ENCODE measurements at places on chromosomes 3 and 15.
A peak's percentile ranks its signal among the peaks of the same experiment; 100 is the strongest.

DNA sequence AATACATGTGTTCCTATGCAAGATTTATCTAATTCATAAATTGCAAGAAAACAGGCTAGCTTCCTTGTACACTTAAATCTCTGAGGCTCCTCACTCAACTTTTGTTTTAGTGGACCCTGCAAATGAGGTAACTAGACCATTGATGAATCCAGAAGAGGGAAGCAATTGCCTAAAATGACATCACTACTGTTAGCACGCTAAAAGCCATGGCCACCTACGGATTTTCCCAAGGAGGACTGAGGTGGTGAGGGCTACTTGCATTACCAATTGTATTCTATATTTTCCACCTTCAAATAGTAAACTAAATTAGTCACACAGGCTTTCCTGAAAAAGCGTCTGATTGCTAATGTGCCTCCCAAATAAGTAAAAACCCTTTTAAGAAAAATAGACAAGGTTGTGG is 140.7 kb downstream of the GADL1 start:
- DNase-seq, result no peak

DNA sequence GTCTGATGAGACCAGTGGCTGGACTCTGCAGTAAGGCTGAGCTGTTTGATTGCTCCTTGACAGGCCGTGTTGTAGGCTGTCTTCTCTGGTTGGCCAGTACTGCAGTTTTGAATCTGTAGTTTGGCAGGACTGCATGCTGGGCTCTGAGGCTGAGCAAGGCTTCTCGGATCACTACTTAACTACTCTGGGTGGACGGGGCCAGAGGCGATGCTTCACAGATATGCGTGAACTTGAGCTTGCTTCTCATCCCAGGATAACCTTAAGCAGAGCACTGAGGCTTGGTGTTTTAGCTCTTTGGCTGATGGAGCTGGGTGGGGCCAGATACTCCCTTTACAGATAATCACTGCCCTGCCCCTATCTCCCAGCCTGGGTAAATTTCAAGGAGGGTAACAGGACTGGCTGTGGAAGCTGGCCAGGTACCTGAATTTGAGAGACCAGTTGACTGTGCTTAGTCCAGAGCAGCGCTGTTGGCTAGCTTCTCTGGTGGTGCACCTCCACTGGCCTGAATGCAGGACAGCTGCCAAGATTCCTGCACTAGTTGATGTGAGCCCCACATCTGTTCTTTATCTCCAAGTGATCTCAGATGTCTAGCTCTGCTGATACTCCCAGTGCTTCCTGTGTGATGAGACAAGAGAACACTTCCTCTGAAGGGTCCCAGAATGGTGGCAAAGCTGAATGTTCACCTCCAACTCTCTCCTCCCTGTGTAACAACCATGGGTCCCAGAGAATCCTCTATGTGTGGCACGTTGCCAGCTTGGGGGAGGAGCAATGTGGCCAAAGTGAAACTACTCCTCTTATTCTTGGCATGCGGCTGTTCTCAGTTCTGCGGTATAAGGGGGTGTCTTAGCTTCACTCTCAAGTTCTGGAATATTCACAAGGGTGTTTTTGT is 37.9 kb downstream of the RPL39L start:
- DNase-seq, result peak; percentile 9

DNA sequence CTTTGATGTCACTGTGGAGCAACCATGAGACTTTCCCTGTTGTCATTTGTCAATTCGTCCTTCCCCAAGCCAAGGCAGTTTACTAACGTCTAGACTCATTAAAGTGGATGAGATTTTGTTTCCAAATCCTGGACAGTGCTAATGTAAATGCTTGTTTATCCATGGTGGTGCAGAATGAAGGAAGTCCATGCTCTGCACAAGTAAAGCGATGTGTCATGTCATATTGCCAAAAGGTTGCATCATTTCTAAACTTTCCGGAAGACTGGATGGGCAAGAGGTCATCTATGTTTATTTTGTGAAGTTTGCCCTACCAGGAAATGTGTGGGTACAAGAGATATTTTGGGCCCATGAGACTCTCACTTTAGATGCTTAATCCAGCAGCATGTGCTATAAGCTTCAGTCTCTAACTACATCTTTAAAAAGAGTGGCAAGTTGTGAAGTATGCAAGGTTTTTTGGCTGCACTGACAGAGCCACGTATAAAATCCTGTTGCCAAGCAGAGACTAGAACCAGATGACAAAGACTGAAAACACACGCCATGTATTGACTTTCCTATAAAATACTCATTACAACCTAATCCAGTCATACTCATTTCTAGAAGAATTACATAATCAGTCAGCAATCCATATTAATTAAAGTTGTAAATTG is 72.1 kb upstream of the FNDC3B start:
- DNase-seq, result no peak

DNA sequence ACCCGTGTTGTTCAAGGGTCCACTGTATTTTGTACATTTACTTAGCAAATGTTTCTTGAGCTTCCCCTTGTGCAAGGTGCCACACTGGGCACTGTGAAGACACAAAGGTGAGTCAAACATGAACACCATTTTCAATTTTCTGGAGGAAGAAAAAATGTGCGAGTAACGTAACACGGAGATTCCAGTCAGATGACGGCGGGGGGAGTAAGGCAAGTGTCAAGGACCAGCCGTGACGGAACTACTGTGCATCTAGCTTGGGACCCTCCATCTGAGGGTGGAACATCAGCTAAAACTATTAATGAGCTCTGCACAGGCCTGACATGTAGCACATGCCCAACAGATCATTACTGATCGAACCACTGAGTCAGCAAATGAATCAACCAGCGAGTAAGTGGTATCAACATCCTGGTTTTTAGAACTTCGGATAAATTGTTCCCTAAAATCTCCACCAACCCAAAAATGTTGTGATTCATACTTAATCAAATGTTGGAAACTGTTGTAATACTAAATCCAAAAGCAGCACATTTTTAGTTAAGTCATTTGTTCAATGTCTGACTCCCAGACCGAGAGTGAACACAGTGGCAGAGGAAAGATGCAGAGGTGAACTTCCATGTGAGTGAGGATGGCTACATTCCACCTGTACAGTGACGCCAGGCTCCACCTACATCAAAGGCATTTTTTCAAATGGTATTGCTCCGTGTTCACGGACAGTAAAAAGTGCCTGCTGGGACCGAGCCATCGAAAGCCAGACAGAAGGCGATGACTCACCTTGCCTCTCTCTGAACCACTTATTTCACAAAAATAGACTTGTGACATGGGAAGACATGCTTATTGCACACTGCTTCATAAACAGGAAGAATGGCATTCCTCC is 172.2 kb downstream of the ATP10A start:
- DNase-seq, result no peak

- no peak for DNase-seq
Observed at GRCh38 chr3:87336761-87337160, 60.4 kb upstream of the POU1F1 start.

DNA sequence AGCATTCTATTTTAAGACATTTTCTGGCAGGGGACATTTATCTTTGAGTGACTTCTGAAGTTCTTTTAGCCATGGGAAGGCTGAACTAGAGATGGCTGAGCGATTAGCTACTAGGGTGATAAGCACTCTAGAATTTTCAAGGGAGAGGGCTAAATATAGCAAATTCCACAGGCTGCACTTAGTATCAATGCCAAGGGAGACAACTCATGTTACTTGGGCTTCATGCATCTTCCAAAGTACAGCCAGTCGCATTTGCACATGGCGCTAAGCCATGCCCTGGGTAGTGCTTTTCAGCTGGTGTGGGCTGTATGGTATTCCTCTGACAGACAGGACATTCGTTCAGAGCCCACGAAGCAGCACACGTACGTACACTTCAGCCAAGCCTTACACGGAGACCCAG is 69.6 kb downstream of the RYR3 start:
- no peak for DNase-seq

- no peak for DNase-seq
Observed at GRCh38 chr15:28098766-28099554, at the start of gene OCA2. Gene OCA2, minus strand, starts transcription at chr15:28099315. Its CDS starts 17,441 bp downstream, at chr15:28081874.

Measured in midbrain (tissue), 1 donor.